ENCODE measurements at places on chromosomes 7 and 10.

DNA sequence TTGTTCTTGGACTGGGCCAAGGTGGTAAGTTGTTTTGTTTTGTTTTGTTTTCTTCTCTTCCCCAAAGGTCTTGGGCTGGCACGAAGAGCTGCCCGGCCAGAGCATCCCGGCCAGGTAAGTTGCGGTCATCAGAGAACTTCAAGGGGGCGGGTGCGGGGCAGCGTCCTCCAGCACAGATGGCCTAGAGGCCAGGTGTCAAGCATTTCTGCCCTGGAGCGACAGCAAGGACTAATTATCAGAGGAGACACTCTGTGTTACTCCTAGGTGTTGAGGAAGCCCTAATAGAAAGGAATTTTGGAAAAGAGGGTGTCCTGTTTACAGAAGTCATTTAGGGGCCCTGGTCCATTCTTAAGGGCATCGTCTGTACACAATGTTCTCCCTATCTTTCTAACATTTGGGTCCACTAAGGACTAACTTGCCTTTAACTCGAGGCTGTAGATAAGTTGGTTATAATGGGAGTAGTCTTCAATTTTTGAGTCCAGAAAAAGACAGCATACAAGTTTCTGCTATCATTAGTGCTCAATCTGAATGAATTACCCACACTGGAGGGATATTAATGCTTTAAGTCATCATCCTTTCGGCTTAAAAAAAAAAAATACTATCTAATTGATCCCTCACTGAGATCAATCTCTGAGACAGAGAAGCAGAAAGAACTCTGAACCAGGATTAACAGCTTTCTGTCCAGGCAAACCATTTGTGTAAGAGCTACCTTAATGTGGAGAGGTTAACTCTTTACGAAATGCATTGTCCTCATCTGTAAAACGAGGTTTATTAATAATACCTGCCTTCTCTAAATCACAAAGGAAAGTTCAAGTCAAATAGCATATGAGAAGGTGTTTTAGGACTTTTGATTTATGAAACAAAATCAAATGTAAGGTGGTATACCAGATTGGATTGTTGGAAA lies 1.5 kb downstream of the ITGB8 start:
- DNase-seq = no peak

GRCh38 chr7:74253835-74254128 lies 417 bp downstream of the RFC2 start:
- no peak for DNase-seq

DNA sequence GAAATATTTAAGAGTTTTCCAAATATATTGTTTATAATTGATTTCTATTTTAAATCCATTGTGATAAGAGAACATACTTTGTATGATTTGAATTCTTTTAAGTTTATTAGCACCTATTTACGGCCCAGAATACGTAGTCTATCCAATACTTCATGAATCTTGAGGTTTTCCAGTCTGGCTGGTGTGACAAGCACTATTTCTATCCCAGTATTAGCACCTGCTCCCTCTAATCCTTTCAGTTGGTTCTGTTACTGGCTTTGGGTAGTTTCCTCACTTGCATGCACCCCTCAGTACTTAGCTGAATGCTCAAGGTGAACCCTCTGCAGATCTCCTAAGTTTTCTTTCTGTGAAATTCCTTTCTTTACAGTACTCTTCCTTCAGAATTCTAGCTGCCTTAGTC lies 166.8 kb downstream of the C1GALT1 start:
- DNase-seq = no peak

DNA sequence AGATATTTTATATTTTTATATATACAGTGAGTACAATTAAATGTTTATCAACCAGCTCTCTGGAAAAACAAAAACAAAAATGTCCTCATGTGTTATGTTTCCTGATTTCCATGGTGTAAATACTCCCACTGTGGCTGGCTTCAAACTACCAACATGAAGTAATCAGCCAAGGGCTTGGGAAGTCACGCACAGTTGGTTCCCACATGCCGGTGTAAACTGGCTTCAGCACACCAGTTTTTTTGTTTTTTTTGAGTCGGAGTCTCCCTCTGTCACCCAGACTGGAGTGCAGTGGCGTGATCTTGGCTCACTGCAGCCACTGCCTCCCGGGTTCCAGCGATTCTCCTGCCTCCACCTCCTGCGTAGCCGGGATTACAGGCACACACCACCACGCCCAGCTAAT lies 11.8 kb downstream of the OSBPL3 start:
- DNase-seq = peak; percentile 14

DNA sequence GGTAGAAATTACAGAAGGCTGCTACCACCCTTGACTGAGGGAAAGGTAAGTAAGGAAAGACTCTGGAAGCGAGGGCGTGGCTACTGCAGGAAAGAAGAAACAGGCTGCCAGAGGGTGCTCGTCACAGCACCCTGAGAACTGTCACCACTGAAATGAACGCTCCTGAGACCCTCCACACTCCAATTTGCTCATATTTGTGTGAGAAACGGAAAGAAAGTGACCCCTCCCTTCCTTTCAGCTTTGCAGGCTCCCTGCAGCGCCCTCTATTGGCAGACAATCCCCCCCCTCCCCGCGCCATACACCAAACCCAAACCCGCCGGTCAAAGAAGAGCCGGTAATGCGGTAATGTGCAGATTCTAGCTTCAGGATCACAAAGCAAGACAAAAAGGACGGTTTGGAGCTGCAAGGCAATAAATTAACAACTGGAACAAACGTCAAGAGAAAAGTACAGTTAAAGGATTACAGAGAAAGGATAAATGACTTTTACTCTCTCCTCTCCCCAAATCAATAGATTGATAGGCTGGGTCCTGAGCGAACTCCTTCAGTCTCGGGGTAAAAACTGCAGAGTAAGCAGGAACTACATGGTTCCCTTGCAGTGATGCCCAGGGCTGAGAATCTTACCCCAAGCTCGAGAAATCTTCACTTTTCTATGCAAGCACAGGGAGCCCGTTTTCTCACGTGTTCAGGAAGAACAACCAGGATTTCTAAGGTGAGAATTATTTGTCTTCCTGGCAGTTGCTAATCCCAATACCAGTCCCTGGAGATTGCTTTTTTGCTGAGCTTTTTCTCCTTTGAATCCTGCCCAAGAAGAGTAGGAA lies 47.6 kb downstream of the STEAP1B start:
- DNase-seq = no peak

- DNase-seq = no peak
Measured at GRCh38 chr10:43686414-43686813, 37.7 kb upstream of the ZNF32 start.

DNA sequence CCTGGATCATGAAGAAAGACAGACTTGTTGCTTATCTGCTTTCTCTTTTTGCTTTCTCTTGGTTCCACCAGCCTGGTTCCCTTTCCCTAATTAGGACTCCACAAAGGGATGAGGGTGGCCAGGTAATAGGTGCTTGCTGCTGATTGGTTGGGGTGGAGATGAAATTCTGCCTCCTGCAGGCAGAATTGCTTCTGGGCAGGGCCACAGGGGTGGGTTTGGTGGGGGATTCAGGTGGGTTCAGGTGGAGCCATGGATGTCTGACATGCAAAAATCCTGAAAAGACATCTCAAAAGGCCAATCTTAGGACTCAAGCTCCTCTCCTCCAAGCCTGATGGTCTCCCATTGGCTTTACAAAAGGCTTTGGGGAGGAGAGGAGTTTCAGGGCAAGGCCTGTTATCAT lies 25.4 kb upstream of the ACHE start:
- no peak for DNase-seq

GRCh38 chr10:116476461-116476860 lies 48.8 kb downstream of the PNLIPRP3 start:
- DNase-seq = no peak

- peak; percentile 32 for DNase-seq
Measured at GRCh38 chr7:27161721-27162560, 3.4 kb downstream of the HOXA9 start.

DNA sequence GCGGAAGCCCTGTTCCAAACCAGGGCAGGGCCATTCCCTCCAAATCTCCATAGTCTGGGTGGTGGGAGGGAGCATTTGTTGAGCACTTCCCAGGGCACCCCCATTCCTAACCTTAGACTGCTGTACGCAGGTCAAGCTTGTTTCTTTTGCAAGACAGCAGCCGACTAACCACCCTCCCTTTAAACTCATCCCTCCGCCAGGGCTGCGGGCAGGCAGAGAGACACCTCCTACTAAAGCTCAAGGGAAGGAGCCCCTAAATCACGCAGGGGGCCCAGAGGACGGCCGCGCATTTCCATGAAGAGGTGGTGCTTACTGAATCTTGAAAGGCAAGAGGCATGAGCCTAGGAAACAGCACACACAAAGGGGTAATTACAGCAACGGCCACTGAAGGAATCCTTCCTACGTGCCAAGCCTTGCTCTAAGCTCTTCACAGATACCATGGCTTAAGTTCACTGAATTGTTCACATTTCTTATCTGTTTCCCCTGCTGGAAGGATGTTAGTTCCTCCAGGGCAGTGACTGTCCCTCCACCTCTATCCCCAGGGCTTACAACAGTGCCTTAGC lies 90.0 kb downstream of the PROSER2 start:
- DNase-seq = no peak

DNA sequence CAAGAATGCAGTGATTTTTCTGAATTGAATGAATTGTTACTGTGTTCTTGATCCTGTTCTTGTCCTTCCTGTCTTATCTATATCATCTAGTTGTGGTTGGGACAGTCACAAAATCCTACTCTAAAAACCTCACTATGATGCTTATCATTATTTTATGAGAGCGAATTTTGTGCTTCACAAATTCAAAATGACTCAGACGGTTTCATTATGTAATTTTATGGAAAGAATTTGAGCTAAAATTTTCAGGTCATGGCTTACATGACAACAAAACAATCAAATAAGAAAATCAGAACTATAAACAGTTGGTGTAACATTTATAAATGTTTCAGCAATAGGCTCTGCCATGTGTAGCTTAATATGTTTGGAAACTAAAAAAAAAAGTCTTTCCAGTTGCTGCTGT lies 6.9 kb downstream of the PRKAR2B start:
- no peak for DNase-seq

DNA sequence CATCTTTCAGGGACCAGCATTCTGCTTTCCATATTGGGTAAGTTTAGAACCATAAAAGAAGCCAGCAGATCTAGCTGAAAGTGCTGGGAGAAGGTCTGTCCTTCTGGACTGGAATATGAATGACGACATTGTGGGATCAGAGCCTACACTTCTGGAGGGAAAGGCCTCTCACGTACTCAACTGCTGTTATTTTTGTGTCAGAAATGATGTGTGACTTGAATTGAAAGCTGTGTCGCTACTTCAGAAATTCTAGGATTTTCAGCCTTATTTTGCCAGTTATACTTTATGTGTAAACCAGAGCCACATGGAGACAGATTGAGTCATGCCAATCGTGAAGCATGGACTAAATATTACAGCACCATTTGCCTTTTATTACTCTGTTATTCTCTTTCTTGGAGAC lies 231.0 kb downstream of the KIAA1217 start:
- no peak for DNase-seq

- no peak for DNase-seq
Measured at GRCh38 chr7:111527545-111527944, 34.7 kb downstream of the IMMP2L start.

GRCh38 chr7:47313564-47313963 lies 268.3 kb downstream of the TNS3 start:
- no peak for DNase-seq

- no peak for DNase-seq
Measured at GRCh38 chr10:63390521-63390920, 75.3 kb downstream of the JMJD1C start.

DNA sequence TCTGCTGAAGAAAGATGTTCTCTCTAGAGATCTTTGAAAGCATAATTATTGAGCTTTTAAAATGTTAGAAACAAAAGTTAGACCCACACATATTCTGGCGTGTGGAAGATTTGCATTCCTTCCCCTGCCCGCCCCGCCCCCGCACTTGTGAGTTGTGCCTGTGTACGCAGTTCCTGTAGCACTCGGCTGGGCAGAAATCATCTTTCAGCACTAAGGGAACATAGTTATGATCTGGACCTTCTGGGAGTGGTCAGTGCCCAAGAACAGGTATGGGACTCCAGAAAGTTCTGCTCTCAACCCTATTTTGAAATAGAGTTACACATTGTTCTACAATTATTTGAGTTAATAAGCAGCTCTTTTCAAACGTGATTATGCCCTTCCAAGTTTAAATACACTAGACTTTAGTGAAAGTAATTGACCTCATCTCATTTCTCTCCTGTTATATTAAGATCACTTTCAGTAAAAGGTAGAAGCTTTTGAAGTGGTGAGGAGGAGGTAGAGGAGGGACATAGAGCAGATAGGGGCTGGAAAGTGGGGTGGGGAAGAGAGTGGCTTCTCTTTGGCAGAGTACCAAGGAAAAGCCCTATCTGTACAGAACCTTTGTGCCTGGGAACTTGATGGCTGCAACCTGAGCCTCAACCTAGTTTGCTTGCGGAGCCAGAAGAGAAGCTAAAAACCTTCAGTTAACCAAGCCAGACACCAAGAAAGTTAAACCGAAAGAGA lies 5.7 kb downstream of the BLVRA start:
- DNase-seq = no peak

- no peak for DNase-seq
Measured at GRCh38 chr7:43700059-43700501, 29.2 kb downstream of the COA1 start.

DNA sequence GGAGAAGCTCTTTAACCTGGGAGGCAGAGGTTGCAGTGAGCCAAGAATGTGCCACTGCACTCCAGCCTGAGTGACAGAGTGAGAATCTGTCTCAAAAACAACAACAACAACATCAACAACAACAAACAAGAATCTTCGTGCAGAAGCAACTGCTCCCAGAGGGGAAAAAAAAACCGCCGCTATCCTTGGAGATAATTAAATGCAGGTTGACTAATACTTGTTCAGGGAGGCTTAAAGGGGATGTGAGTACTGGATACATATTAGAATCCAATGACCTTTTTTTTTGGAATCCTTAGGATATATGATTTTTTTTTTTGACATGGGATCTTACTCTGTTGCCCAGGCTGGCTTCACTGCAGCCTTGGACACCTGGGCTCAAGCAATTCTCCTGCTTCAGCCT lies 89.6 kb upstream of the FAM171A1 start:
- no peak for DNase-seq

DNA sequence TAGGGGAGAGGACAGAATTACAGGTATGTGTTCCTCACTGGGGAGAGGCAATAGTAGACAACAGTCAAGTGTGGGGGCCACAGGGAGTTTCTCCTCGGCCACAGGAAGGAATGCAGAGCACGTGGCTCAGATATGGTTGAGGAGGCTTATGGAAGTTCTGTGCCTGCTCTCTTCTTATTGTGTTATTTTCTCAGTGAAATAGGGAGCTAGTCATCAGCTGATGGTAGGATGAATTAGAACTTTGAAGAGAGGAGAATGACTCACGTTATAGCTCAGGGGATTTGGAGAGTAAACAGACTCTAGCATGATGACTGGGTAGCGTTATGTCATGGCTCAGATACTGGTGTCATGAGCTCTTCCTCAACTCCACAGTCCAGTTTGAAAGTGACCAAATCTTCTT lies 308.3 kb upstream of the IGFBP3 start:
- no peak for DNase-seq
